ENCODE measurements at places on chromosomes 5 and 9.
A peak's percentile ranks its signal among the peaks of the same experiment; 100 is the strongest.

GRCh38 chr5:115194676-115195075, 25.0 kb upstream of the TRIM36 start:
- DNase-seq = no peak

GRCh38 chr5:106634375-106634774, 1036.4 kb downstream of the EFNA5 start:
- no peak for DNase-seq

- DNase-seq = no peak
These were observed 129.8 kb downstream of the MACROH2A1 start for GRCh38 chr5:135269199-135269598.

- no peak for DNase-seq
These were observed 75.7 kb downstream of the TUSC1 start for GRCh38 chr9:25602400-25603044.

DNA sequence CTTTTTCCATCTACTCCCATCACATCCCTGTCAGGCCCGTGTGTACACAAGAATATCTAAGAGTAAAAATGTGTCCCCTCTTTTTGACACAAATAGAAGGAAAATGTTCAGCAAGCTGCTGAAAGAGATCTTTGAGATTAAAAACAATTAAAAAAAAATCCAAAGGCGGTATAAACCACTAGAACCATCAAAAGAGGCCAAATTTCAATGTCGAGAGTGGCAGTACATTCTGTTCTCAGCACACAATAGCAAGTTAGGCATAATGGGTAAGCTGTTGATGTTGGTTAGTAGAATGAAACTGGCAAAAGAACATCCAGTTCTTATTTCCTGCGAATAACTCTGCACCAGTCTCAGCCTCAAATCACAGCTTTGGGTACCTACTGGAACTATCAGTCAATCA, 95.2 kb upstream of the IL7R start:
- no peak for DNase-seq

GRCh38 chr5:157370967-157371366, 89.0 kb upstream of the NIPAL4 start:
- no peak for DNase-seq

DNA sequence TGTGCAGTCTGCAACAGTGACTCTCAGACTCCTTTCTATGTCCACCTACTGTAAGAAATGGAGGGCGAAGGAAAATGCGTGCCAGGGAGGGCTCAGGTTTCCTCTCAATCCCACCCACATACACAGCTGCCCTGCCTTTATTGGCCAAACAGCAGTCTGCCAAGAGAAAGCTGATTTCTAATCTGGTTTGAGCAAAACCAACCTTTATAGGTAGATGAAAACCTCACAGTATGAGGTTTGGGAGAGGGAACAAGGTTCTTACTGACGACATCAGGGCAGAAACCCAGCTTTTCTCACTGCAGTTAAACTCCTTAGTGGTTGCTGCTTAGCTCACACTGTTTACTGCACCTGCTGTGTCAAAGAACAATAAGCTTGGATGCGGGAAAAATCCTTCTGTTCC, 152.3 kb upstream of the KLF9 start:
- no peak for DNase-seq

GRCh38 chr5:133295520-133295919, 243.7 kb downstream of the HSPA4 start:
- no peak for DNase-seq

- DNase-seq = peak; percentile 70
These were observed 18.1 kb downstream of the GRXCR2 start for GRCh38 chr5:145854651-145855258.

- DNase-seq = no peak
These were observed 160.2 kb downstream of the DENND1A start for GRCh38 chr9:123769719-123770118.

DNA sequence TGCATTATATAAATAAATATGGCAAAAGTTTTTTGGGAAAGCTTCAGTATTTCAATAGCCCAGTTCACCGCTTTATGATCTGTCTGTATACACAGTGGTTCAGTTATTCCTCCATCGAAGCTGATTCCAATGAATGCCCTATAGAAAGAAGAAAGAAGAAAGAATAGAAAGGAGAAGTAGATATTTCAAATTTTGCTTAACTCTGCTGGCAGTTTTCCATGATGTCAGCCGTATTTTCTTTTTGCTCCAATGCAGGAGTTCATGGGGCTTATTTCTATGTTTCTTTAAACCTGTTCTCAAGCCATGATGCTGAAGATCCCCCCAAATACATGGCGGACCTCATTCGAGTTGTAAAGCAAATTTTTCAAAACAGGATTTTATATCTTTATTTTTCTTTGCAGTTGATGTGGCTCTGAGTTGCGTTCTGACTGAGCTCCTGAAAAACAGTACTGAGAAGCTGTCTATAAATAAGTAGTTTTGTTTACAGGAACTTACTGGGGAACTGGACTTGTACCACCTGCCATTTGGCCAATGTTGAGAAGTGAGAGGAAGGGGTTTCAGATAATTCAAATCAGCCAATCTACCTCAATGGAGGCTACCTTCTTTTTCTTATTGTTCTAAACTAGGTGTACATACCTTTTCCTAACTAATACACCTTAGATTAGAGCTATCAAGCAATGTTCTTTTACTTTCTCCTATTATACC, 418.5 kb upstream of the MEF2C start:
- no peak for DNase-seq

DNA sequence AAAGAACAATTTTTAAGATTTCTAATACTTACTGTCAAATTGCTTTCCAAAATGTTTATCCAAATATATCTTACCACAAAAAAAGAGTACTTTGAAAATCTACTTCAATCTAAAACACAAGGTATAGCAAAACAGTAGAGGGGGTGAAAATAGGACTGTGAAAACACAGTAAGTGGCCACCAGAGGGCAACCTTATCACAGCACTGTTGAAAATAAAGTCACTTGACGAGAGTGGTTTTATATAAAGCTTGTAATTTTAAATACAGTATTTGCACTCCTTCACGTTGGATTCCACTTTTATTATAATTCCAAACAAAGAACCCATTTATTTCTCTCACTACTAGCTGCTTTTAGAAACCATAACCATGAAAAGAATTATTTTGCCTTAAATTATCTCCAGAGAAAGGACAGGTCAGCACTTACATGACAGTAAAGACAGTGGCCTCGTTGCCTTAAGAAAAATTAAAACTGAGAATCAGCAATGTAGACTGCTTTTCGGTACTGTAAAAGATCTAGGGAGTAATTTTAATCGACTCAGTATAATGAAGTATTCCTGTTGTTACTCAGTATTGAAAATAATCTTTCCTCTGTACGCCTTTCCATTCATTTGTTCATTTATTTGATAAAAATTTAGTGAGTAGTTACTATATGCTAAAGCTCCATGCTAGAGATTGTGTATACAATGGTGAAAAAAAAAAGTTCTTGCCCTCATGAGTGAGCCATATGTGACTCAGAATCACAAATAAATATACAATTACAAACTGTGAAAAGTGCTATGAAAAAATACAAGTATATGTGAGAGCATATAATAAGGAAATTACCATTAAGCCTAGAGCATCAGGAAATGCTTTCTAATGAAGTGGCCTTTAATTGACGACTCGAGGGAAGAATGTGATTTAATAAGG, 40.0 kb upstream of the CDK5RAP2 start:
- peak; percentile 77 for DNase-seq

- DNase-seq = no peak
These were observed 19.9 kb downstream of the GOLM1 start for GRCh38 chr9:86079421-86079831.

DNA sequence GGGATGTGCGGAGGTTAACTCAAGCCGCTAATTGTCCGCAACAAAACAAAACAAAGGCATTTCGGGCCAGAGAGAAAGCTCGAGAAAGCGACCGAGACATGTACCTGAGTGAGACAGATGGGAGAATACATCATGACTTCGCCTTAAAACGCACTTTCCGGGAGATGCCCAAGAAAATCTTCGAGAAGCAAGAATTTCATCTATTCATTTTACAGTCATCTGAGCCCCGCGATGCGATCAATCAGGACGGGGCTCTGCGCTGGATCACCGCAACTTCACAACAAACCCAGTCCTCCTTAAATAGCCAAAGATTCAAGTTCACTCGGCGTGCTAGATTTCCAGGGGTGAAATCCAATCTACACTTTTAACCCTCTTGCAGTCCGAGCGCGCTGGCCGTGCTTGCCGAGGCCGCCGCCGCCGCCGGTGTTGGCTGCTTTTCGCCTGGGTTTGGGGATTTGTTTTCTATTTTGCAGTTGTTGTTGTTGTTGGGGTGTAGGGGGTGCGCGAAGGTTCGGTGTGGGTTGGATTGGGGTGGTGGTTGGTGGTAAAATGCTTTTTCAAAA, 482 bp downstream of the NFIB start:
- no peak for DNase-seq

- DNase-seq = no peak
These were observed 255.7 kb upstream of the TNC start for GRCh38 chr9:115373710-115374045.

GRCh38 chr9:124212381-124213050, 45.2 kb upstream of the NEK6 start:
- no peak for DNase-seq

DNA sequence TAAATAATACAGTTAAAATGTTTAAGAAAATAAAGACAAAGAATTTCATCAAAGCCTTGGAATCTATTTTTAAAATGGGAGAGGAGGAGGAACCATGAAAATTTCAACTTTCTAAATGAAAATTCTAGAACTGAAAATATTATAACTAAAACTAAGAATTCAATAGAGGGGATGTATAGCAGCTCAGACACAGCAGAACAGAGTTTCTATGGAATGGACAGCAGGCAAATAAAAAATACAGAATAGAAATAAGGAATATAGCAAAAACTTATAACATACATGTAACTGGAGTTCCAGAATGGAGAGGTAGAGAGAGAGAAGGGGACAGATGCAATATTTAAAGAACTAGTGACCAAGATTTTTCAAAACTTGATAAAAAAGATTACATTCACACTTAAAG, 1.4 kb upstream of the RANBP17 start:
- DNase-seq = no peak

- no peak for DNase-seq
These were observed 519.2 kb downstream of the RASEF start for GRCh38 chr9:82543726-82544125.

GRCh38 chr9:31808766-31809165, 575.7 kb upstream of the ACO1 start:
- no peak for DNase-seq

GRCh38 chr9:110258690-110259091, 2.4 kb upstream of the TXN start:
- no peak for DNase-seq

- peak; percentile 64 for DNase-seq
These were observed 1.3 kb downstream of the NIPBL start for GRCh38 chr5:36877667-36878391.

DNA sequence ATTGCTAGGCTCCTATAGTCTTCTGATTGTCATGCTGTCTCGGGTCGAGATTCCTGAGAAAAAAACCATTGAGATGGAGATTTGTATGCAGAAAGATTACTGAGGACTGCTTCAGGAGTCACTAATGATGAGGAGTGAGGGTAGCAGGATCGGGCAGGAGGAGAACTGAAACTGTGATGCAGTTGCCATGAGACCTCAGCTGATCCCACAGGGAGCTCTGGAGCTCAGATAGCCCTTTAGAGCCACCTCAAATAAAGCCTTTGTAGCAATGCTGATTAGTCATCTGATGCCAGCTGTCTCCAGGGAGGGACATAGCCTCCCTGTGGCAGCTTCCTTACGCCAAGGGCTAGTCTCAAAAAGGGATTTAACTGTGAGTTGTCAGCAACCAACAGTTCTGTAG, 256.9 kb downstream of the DMAC1 start:
- no peak for DNase-seq

DNA sequence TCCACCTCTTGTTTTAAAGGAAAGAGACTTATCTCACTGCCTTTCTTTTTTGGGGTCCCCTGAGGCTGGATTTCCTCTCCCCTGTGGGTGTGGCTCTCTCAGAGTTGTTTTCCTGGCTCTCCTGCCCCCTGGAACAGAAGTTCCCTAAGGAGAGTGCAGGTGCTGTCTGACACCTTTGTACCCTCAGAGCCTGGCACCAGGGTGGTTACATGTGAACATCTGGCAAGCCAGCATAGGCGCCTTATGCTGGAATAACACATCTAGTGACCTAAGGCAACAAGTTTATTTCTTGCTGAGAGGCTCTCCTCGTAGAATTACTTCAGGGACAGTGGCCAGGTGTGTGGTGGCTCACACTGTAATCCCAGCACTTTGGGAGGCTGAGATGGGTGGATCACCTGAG, 172.9 kb upstream of the PTCH1 start:
- DNase-seq = no peak

DNA sequence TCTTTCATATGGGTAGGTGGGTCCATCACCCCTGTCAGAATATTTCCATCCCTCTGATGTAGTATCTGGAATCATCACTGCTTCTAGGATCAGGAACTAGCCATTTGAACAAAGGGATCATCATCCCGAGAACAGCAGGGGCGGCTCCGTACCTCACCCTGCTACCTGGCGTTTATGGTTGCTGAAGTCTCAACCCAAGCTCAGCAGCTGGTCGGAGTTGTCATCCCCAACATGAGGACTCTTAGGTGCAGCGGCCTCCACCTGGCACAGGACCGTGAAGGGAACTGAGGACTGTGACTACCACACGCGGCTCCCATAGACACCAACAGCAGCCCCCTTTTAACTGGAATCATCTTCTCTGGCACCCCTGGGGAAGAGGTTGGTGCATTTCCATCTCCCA, 35.1 kb downstream of the ROR2 start:
- DNase-seq = no peak

- no peak for DNase-seq
These were observed 2.5 kb downstream of the GPBP1 start for GRCh38 chr5:57176350-57176857.

DNA sequence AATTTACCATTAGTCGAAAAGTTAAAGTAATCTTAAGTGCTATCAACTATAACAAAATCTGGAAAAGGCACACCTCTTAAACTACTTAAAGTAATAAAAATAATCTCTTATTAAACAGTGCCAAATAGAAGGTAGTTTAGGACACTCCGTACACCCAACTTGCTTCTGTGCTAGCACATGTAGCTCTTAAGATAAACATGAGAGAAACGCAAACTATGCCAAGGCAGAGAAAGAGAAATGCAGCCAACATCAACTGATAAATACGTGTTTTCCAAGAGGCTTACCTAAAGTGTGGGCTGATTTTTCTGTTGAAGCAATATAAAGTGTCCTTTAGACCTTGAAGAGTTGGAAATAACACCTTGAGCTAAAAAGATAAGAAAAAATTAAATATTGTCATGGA, 480.6 kb upstream of the DAB2 start:
- DNase-seq = no peak

GRCh38 chr5:95159603-95160002, 125.3 kb downstream of the MCTP1 start:
- DNase-seq = no peak

DNA sequence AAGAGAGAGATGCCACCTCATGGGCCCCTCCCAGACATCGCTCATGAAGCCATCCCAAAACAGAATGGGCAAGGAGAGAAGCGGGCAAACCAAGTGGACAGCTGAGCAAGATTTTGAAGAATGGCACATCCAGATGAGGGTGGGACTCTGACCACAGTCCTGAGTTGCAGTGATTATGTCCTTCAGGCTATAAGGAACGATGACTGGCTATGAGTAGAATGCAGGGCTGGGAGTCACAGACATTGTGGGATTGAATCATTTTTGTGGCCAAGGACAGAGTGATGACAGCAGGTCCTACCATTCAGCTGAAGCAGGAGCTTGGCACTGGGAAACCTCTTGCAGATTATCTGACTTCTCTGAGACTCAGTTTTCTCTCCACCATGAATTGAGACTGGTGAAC, 245.7 kb upstream of the SLC30A5 start:
- DNase-seq = no peak
